ACHN (cell line): ENCODE measurements at places on chromosomes 4 and X.

GRCh38 chr4:123653236-123653635 is 256.6 kb downstream of the SPRY1 start:
- no peak for DNase-seq

DNA sequence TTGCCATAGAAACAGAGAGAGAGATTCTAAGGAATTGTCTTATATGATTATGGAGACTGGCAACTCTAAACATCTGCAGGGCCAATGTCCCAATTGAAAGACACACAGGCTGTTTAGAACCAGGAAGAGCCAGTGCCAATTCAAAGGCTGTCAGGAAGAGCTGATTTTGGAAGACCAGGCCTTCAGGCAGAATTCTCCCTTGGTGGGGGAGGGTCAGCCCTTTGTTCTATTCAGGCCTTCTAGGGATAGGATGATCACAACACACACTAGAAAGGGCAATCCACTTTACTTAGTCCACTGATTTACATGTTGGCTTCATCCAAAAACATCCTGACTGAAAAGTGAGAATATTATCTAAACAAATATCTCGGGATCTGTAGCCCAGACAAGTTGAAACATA is 15.2 kb downstream of the C4orf46 start:
- no peak for DNase-seq

GRCh38 chr4:99822734-99823133 is 6.1 kb downstream of the DAPP1 start:
- DNase-seq: no peak

DNA sequence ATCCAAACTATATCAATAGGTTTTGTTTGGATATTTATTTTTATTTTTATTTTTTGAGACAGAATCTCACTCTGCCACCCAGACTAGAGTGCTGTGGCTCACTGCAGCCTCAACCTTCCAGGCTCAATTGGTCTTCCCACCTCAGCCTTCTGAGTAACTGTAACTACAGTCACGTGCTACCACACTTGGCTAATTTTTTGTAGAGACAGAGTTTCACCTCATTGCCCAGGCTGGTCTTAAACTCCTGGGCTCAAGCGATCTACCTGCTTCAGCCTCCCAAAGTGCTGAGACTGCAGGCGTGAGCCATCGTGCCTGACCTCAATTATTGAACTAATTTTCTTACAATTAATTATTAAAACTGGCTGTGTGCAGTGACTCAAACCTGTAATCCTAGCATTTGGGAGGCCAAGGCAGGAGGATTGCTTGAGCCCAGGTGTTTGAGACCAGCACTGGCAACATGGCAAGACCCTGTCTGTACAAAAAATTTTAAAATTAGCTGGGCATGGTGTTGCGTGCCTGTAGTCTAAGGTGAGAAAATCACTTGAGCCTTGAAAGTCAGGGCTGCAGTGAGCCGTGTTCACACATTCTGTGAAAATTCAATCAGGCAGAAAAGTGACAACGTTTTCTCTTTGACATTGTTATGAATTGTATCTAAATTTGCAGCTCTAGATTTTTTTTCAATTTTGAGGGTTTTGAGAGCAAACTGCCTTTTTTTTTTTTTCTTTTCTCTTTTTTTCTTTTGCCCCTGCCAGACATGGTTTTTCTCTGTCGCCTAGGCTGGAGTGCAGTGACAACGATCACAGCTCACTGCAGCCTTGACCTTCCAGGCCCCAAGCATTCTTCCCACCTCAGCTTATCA is 66.0 kb downstream of the UBE2K start:
- peak; percentile 20 for DNase-seq

GRCh38 chrX:19697416-19697815 is 182.1 kb upstream of the MAP3K15 start:
- DNase-seq: no peak

GRCh38 chr4:89570931-89571330 is 263.3 kb upstream of the GPRIN3 start:
- no peak for DNase-seq

GRCh38 chr4:161803171-161803570 is 360.6 kb downstream of the FSTL5 start:
- DNase-seq: no peak

GRCh38 chrX:9884031-9884779 is 83.0 kb upstream of the CLDN34 start:
- no peak for DNase-seq

DNA sequence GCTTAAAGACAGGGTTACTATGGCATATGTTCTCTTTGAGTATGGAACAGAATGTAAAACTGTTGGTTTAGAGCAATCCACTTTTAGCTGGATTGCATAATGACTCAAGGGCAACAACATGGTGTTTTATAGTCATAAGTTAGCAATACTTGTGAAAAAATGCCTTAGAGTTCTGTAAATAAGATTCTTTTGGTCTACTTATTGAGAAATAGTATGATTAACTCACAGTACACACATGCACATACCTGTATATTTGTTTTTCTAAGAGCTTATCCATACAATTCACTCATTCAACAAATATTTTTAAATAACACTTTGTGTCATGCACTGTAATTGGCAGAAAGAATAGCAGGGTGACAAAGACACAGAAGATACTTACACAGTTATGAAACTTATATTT is 1415.5 kb downstream of the PCDH7 start:
- DNase-seq: no peak

DNA sequence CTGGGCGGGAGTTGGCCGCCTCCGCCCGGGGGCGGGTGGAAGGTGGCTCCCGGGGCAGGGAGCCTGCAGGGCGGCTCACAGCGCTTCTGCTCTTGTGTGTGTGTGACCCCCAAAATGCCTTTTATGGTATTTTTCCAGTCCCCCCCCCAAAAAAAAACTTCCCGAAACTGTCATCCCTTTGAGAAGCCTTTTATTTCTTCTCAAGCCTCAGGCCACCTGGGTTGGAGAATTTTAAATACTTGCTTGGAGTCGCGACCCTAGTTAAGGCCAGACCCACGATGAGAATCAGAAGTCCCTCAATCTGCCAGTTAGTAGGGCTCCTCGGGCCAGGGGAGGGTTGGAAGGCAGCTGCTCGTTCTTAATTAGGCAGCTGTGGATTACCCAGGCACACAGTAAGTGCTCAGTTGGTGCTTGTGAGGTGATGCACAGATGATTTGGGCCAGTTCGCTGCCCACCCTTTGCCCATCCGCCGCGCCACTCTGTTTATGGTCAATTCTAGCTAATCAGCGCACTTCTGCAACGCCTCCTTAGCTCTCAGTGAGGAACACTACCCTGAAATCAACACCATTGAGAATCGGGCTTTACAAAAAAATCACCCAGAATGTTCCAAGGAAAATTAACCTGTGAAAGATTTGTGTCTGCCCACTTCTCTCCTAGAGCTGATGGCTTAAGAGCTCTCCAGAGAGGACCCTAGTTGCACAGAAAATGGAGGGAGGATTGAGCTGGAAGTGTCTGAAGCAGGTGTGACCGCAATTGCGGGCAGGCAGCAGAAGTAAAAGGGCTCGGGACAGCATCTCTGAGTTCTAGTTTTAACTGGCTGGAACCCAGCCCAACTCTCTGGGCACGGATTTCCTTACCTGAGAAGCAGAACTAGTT is 648 bp upstream of the SCD5 start:
- DNase-seq: no peak

DNA sequence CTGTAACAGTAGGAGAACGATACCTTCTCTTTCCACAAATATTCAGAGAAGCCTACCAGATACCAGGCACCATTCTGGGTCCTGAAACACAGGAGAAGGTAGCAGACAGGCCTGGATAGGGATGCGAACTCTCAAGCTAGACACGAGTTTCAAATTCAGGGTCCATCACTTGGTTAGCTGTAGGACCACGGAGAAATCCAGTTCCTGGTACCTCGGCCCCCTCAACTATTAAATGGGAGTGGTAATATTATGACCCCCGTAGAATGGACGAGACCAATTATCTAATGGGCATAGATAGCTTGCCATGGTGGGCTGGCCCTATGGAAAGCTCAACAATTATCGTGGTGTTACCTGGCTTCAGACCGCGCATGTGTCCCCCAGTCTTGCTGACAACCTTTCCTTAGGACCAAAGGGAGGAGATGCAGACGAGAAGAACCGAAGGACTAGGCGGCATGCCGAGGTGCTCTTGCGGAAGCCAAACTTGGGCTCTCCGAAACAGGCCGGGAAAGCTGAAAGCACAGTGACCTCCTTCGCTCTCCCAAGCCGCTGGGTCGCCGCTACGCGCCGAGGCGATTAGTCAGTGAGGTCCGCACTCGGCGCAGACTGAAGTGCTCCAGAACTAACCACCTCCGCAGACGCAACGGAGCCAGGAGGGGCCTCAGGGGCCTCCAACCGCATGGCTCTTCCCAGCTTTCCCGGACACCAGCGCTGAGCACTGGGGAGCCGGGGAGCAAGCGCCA is 19.6 kb downstream of the NKX3-2 start:
- DNase-seq: no peak

GRCh38 chrX:113675278-113675677 is 834.6 kb upstream of the AMOT start:
- no peak for DNase-seq
